ENCODE measurements at places on chromosomes 16 and 17.

DNA sequence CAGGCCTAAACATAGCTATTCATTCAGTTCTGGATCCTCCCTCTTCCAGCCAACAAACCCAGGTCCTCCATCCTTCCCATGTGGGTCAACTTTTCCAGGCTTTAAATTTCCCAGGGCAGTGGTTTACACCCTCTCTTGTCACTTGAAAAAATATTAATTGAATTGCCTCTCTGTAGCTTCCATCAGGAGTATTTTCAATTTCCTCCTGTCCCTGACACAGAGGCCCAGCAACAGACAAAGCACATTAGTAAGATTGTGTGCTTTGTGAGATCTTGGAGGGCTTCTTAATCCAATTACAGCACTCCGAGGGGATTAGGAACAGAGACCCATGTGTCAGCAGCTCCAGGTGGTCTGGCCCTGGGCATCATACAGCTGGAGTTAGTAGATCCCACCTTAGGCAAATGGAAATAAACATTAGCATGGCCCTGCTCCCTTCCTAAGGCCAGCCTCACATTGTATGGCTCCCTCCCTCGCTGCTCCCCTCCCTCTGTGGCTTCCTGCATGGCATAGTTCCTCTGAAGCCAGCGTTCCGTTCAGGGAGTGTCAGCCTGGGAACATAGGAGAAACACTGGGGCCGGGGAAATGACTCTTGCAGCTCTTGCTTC, 132.7 kb upstream of the HSBP1 start:
- no peak for DNase-seq

DNA sequence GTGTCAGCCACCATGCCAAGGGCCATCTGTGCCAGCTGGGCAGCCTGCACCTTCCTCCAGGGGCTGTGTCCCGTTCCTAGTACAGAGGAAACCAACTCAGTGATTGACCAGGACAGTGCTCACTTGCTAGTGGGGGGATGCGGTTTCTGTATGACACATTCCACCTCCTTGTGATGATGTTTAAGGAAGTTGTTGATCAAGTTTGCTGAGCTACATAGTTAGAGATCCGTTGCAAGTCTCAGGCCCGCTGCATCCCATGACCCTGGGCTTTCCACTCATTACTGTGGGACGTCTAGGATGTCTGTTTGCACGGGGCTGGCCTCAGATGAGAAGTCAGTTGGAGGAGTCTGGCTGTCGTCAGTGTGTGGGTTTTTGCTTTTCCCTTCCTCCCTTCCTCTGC, 33.6 kb downstream of the RNF213 start:
- DNase-seq, result no peak

DNA sequence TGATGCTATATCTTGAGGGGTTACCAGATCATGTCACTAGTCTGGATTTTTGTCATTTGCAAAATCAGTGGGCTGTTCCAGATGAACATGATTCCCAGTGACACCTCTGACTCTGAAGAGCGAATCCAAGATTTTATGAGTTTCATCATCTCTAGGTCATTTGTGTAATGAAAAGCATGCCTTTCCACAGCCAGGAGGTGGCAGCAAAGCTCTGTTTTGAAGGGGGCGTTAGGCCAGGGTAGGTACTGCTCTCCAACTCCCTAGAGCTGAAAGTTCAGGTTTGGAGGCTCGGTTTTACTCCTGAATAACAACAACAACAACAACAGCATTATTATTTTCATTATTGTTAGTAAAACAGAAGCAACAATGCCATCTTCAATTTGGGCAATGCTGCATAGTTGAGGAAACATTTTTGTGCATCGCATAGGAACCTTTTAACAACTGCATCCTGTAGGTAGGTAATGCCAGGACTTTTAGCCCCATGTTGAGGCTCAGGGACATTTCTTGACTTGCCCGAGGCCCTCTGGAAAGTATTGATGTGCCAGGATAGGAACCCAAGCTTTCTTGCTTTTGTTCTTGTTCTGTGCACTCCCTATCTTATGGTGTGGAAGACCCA, 77.0 kb downstream of the MYH13 start:
- peak; percentile 14 for DNase-seq

- no peak for DNase-seq
Observed at GRCh38 chr17:2595716-2596115, 2.3 kb downstream of the PAFAH1B1 start.

GRCh38 chr16:67283039-67283825, 3.9 kb downstream of the PLEKHG4 start:
- DNase-seq, result no peak

Measured in SW 1271 (cell line).